ENCODE measurements at places on chromosomes 12 and 14.

DNA sequence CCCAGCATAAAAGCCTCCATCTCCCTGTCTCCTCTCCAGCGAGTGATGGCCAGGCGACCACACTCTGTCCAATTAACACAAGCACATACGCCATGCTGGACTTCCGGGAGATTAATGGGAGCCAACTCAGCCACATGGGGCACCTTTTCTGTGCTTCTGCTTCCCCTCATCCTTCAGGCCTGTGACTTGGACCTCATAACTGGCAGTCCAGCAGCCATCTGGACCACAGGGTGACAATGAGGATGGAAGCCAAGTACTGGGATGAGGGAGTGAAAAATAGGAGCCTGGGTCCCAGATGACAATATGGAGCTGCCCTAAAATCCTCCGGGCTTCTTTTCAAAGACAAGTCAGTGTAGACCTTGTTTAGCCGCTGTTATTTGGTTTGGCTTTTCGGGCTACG lies 12.8 kb downstream of the MAP3K9 start:
- no peak for DNase-seq

DNA sequence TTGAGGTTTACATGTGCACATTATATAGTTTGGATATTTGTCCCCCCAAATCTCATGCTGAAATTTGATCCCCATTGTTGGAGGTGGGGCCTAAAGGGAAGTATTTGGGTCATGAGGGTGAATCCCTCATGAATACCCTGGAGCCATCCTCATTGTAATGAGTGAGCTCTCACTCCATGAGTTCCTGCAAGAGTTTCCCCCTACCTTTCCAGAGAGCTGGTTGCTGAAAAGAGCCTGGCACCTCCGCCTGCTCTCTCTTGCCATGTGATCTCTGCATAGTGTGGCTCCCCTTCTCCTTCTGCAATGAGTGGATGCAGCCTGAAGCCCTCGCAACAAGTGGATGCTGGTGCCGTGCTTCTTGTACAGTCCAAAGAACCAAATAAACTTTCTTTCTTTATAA lies 234.3 kb upstream of the DIO2 start:
- DNase-seq: no peak

- no peak for DNase-seq
Observed at GRCh38 chr14:38209572-38210557, 2.2 kb downstream of the SSTR1 start.

- no peak for DNase-seq
Observed at GRCh38 chr14:80713076-80713850, 228.3 kb downstream of the CEP128 start.

GRCh38 chr12:83220774-83221173 lies 534.1 kb downstream of the TMTC2 start:
- DNase-seq: no peak

DNA sequence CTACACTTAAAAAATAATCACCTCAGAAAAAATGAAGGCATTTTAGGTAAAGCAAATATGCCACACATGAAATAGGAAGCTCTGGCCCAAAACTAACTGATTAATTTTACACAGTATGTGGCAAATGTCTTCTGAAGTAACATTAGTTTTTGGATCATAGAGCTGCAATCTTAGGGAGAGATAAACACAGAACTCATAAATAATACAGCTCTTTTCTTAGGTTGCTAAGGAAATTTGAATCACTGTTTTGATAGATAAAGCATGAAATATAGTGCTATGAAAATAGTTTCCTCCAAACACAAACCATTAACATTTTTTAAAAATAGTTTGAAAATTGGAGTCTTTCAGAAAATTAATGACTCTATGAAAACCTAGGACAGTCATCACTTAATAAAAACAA lies 15.0 kb downstream of the RASSF9 start:
- no peak for DNase-seq

DNA sequence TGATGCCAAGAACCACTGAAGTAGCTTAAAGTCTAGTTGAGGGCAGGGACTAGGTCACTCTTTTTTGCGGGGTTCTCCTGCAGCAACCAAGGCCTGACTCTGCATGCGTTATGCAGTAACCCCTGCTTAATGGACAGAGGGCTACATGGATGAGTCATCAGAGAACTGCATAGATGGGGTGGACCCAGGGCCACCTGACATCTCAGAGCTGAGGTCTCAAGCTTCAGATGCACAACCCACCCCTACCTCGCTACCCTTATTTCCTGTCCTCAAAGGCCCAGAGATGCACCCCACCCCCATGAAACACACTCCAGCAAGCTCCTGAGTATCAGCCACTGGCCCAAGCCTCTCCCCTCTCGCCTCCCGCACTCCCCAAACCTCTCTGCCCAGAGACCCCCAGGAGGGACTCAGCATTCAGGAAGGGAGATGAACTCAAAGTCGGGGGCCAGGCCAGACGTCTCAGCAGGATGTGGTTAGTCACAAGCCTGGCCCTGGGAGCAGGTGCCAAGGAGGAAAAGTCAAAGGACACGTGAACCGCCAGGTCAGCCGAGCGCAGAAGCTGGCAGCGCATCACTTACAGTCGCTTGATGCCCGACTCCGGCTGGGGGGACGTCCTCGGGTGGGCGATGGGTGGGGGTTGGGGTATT lies 25.8 kb downstream of the SNRNP35 start:
- DNase-seq: no peak

GRCh38 chr14:85319998-85320630 lies 209.8 kb upstream of the FLRT2 start:
- no peak for DNase-seq

DNA sequence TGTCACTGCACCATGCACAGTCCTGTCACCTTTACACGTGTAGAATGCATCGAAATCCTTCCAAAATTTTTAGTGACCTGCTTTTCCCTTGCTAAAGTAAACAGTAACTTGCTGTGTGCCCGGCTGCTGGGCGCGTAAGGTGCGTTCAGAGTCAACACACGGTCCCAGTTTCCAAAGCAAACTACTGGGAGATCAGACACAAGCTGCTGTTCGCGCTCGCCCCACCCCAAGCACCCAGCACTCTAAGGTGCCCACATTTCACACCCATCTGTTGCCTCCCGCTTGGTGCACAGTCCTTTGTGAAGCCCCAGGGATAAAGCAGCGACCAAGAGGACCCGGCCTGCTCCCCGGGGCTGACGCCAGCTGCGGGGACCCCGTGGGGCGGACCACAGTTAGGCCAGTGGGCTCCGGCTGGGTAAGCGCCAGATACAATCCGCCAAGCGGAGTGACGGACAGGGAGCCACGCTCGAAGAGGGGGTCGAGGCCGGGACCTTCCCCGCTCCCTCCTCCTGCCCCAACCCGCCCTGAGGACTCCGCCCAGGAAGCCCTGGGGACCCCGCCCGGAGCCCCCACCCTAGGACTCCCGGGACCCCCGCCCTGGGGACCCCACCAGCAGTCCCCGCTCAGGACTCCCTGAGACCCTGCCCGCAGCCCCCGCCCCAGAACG lies 633 bp downstream of the STX2 start:
- DNase-seq: no peak

- DNase-seq: no peak
Observed at GRCh38 chr14:23861666-23862065, 91.9 kb upstream of the DHRS4 start.

DNA sequence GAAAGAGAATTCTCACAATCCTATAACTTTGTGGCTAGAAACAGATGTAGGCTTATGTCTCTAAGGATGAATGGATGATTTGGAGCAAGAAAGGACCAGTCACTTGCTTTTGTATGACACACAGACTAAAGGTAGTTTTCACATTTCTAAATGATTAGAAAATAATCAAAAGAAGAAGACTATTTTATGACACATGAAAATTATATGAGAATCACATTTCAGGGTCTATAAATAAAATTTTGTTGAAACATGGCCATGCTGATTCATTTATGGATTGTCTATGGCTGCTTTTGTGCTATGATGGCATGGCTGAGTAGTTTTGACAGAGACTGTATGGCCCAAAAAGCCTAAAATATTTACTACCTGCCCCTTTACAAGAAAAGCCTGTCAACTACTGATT lies 49.4 kb upstream of the FRMD6 start:
- no peak for DNase-seq

DNA sequence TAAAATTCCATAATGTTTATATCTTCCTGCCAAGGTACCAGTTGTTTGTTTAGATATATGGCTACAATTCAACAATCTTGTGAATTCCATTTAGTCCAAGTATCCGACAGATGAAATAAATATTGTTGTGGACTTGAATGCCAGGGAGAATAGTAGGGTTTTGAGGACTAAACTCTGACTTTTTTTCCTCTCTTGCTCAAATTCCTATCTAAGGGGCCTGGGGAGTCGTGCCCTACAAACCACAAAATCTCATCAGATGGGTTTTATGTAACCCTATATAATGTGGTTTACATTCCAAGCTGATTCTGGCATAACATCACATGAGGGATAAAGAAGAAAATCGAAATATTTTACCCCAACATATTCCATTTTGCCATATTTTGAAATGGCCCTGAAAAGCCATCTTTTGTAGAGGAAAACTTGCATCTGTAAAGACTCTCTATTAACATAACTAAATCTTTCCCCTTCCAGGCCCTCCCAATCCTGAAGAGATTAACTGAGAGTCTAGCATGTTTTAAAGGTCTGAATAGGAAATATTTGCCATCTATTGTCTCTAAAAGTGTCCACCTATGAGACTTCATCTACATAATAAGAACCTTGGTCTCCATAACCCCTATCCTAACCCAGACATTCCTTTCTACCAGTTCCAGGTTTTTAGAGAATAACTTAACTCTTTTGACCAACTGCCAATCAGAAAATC lies 184.7 kb upstream of the KITLG start:
- no peak for DNase-seq

DNA sequence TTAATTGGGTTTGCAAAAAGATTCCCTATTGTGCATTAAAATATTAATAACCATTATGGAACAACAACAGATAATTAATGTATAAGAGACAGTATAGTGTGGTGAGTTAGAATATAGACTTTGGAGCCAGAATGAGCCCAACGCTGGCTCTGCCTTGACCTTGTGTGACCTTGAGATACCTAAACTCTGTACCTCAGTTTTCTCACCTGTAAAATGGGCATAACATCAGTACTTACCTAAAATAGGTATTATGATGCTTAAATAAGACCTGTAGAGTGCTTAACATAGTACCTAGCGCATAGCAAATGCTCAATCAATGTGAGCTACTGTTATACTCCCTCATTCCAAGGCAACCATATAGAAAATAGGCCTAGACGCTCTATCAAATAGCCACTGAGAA lies 90.9 kb upstream of the TTC7B start:
- DNase-seq: no peak

- no peak for DNase-seq
Observed at GRCh38 chr14:75268633-75269550, 9.7 kb upstream of the FOS start.

DNA sequence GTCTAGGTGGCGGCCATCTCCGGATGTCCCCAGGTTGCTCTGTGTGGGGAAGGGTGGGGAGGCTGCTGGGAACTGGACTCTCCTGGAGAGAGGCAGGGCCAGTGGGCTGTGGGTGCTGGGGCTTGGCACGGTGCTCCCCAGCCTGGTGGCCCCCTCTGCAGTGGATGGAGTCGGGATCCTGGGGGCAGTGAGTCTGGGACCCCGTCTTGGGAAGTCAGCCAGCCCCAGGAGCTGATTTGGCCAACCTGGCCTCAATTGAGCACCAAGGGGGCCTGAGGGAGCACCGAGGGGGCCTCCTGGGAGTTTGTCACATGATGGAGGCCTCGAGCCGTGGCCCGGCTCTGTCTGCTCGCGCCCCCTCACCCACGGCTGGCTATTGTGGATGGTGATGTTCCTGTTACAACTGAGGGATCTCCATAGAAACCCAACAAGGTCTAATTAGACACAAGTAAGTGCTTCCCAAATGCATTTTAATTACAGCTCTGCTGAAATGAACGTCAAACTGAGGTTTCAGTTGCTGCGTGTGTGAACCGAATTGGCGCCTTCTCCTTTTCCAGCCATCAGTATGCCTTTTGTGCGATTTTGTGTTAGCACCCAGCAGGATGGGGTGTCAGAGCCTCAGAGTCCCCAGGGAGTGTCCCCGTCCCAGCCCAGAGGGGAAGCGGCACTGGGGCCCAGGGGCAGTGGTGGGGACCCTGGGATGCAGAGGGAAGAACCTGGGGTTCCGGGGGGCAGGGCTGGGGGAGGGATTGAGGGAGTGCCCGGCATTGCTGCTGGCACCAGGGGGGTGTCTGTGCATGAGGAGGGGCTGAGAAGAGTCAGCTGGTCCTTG lies 71.8 kb downstream of the KIF26A start:
- DNase-seq: no peak

GRCh38 chr12:65324551-65324950 lies 46.1 kb downstream of the MSRB3 start:
- DNase-seq: no peak

DNA sequence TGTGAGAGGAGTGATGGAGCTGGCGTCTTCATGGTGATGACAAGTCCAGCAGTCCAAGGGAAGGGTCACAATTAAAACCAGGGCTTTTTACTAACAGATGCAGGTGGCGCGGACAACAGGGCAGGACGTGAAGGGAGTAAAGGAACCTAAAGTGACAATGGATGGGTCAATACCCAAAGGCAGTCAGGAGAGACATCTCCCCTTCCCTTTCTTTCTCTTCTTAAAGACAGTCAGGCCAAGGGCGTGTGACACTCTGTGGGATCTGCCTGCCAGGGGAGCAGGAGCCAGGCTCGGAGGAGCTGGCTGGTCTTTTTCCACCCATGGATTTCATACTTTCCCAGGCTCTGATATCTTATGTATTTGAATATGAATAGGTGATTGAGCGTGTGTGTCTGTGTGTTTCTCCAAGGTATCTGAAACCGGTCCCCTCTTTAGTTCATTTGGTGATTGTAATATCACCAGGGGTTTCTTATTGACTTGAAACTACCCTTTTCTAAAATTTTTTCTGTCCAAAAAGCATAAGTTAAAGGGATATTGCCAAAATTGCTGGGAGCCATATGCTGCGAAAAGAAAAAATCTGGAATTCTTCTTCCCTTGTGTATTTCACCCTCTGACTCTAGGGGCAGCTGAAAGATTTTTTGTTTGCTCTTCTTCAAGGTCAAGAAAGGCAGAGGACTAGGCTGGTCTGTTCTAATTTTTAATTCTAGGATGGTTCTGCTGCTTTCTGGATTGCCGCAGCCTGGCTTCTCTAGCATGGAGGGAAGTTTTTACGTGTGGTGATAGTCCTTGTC lies 61.8 kb downstream of the FBXL14 start:
- no peak for DNase-seq

- no peak for DNase-seq
Observed at GRCh38 chr12:116319233-116319897, 41.9 kb upstream of the MED13L start.

DNA sequence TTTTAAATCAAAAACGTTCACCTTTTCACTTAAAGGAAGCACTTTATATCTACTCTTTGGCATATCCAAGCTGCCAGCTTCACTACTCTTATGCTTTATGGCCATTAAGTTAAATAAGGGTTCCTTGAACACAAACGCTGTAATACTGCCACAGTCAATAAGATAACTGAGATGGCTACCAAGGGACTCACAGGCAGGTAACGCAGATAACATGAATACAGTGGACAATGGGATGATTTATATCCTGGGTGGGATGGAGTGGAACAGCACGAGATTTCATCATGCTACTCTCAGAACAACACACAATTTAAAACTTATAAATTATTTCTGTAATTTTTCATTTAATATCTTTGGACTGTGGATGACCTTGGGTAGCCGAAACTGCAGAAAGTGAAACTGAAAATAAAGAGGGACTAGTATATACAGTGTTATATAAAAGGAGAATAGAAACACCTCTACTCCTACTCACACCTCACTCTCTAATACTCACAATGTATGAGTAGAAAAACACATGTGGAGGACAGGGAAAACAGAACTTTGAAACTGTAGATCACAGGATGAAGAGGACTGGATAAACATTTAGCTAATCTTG lies 367.3 kb downstream of the C12orf50 start:
- no peak for DNase-seq

All from NCI-H1436 treated with DMSO at 0.1 percent for 48 hours (cell line).